Bladder microvascular endothelial cell (primary cell): ENCODE measurements at places on chromosomes 12 and 14. TPM values are rescaled to one million over a fixed set of nuclear protein-coding genes. Genes with fewer than 3 reads are reported as not detected.

SEC23A gene
- 177 and 229 TPM in 2 replicates for total RNA-seq

ADAM20 gene
- 0.16 and 2.4 TPM in 2 replicates for total RNA-seq

MMP19 gene
- total RNA-seq: 0.49 and 1.4 TPM in 2 replicates

HSPB8 gene
- total RNA-seq: 1.1 and 1.9 TPM in 2 replicates

NPFF gene
- not detected in 2 replicates for total RNA-seq

CPNE6 gene
- not detected in 2 replicates for total RNA-seq

ESPL1 gene
- total RNA-seq: 8.7 and 9.4 TPM in 2 replicates

ART4 gene
- 2.1 and 75.3 TPM in 2 replicates for total RNA-seq

TNFAIP2 gene
- 58.9 and 124 TPM in 2 replicates for total RNA-seq

CFAP54 gene
- 6.6 and 31.5 TPM in 2 replicates for total RNA-seq

NELL2 gene
- total RNA-seq: 0.06 TPM in 1 of 2 replicates, not detected in the other

SPIC gene
- not detected in 2 replicates for total RNA-seq

ACVRL1 gene
- total RNA-seq: 413 and 443 TPM in 2 replicates

SLC7A7 gene
- 6.2 and 6.9 TPM in 2 replicates for total RNA-seq

OASL gene
- total RNA-seq: 1.3 and 1.9 TPM in 2 replicates

BICDL1 gene
- 0.13 TPM in 1 of 2 replicates, not detected in the other for total RNA-seq

KRT80 gene
- 0.16 and 1.0 TPM in 2 replicates for total RNA-seq

CNTN1 gene
- not detected in 2 replicates for total RNA-seq

ACSS3 gene
- 0.06 and 0.16 TPM in 2 replicates for total RNA-seq

SIVA1 gene
- 69.2 and 119 TPM in 2 replicates for total RNA-seq

PAH gene
- not detected in 2 replicates for total RNA-seq

MIP gene
- 0.38 TPM in 1 of 2 replicates, not detected in the other for total RNA-seq

WNT5B gene
- total RNA-seq: 0.32 and 0.44 TPM in 2 replicates

PROX2 gene
- total RNA-seq: not detected in 2 replicates

CCDC175 gene
- not detected in 2 replicates for total RNA-seq

WASHC4 gene
- 114 and 138 TPM in 2 replicates for total RNA-seq

GLS2 gene
- total RNA-seq: 0.16 and 0.44 TPM in 2 replicates

RNASE1 gene
- total RNA-seq: 39.1 and 99.4 TPM in 2 replicates

HHIPL1 gene
- 1.9 and 3.7 TPM in 2 replicates for total RNA-seq

ANKRD33 gene
- total RNA-seq: 0.16 TPM in 1 of 2 replicates, not detected in the other

RNASE13 gene
- not detected in 2 replicates for total RNA-seq

KLRG1 gene
- 0.25 and 0.65 TPM in 2 replicates for total RNA-seq

SOAT2 gene
- total RNA-seq: not detected in 2 replicates

VDR gene
- total RNA-seq: under 0.01 and 0.19 TPM in 2 replicates

SDSL gene
- 3.6 and 6.4 TPM in 2 replicates for total RNA-seq

CRADD gene
- total RNA-seq: 9.6 and 9.8 TPM in 2 replicates

NOS1 gene
- total RNA-seq: not detected in 2 replicates
